ENCODE measurements at places on chromosomes 13 and 19.

GRCh38 chr13:109781384-109782065, 4.9 kb downstream of the IRS2 start:
- peak; percentile 26 for DNase-seq

DNA sequence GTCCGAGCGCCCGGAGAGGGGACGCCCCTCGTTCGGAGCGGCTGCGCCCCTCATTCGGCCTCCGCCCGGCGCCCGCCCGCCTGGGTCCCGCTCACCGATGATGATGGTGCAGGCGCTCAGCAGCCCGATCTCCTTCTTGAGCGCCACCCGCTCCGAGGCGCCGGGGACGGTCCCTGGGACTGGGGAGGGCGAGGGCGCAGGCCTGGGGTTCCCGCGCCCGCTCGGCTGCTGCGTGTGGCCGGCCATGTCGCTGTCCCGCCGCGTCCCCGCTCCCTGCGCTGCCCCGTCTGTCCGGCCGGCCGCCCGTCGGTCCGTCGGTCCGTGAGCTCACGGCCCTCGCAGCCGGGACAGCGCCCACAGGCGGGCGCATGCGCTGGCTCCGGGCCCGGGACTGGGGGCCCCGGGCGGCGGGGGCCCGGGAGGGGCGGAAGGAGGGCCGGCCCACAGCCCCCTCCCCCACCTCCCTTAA, at the start of gene SLC7A10:
Gene SLC7A10, minus strand, starts transcription at position 393 of the 469 bp plus-strand sequence. Its CDS starts 147 bp downstream, at position 246.
- DNase-seq, result no peak

DNA sequence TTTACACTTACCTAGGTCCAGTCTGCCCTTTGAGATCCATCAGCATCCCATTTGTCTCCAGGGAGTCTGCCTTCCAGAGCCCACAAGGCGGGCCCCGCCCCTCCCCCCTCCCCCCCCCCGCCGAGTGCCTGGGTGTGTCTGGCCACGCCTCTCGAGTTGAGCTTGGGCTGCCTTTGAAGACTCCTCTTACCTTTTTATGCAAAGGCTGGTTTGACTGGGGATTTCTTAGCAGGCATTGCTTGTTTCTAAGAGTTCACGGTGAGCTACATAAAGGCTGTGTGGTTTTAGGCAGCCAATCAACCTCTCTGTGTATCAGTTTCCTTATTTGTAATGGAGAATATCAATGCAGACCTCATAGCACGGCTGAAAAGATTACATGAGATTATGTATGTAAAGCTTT, 11.3 kb downstream of the GPR12 start:
- DNase-seq, result no peak

GRCh38 chr19:10471909-10472308, 31.2 kb downstream of the KEAP1 start:
- DNase-seq, result no peak

- no peak for DNase-seq
Observed at GRCh38 chr13:47523771-47524170, 477.3 kb downstream of the SUCLA2 start.

DNA sequence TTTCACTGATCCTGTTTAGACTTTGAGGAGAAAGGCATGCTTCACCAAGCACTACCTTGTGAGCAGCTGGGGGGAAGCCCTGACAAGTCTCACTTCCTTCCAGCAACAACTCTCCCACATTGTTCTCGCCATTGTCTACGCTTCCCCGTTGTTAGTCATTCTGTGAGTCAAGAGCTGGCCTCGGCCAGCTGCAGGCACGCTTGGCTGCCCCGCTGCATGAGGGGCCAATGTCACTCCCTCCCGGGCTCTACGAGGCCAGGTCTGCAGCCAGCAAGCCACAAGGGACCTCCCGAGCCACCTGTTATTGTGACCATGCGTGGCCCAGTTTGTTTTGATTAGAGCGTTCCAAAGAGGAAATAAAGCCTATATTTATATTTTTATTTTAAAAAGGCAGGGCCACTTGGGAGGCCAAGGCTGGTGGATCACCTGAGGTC, 220.9 kb downstream of the FOXO1 start:
- no peak for DNase-seq

- DNase-seq, result no peak
Observed at GRCh38 chr19:18322318-18322758, 538 bp downstream of the LSM4 start.

- no peak for DNase-seq
Observed at GRCh38 chr13:108957369-108958012, 328.1 kb downstream of the MYO16 start.

- DNase-seq, result no peak
Observed at GRCh38 chr13:81916461-81916860, 1575.5 kb upstream of the SPRY2 start.

DNA sequence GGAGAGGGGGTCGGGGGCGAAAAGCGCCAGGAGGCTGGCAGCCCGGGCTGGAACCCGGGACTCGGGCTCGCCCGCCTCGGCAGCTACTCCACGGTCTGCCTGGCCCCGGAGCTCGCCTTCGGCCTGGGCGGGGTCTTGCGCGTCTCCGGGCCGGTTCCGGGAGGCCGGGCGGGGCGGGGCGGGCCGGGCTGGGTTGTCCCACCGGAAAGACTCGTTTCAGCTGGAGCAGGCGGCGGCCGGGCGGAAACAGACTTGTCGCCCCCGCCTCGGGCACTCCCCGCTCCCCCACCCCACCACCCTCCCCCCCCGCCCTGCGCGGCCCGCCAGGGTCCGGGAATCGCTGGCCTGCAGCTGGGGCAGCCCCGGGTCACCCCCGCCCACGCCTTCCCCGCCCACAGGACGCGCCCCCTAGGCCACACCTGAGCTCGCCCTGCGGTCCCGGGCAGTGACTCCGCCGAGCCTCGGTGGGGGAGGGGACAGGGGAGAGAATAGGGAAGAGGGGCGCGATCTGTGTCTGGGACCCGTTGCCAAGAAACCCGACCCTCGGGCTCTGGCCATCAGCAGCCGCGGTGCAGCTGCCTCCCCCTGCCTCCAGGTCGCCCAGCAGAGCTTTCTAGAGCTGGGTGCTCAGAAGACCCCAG, 109.4 kb downstream of the KCTD15 start:
- no peak for DNase-seq

DNA sequence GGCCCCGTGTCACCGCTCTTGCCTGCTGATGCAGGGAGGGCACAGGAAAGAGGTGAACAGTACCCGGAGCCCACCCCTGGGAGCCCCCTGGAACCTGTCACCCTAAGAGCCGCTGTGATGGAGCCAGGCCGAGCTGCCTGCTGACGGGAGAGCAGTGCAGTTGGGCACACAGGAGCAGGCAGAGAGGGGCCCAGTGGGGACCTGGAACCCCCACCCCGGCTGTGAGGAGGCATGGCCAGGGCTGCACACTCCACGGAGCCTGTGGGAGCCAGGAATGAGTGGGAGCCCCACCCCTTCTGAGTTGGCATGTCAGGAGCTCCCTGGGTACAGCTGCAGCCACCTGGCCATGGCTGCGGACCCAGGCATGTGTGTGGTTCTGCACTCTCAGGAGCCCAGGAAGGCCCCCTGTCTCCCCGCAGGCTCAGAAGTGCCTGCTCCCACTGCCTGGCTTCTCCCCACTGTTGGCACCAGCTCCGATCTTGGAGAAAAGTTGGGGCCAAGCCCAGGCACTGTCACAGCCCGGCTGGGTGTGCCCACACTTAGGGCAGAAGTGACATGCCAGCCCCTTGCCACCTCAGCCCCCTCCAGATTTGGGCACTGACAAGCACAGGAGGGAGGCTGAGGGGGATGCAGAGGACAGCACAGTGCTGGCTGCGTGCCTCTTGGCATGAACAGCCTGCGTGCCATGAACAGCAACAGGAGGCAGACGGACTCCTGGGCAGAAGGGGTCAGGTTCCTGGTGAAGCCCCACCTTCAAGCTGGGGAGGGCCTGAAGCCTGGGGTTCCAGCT, 6.3 kb downstream of the CFAP97D2 start:
- no peak for DNase-seq

- no peak for DNase-seq
Observed at GRCh38 chr13:93220073-93220472, 6.5 kb upstream of the GPC6 start.

- DNase-seq, result no peak
Observed at GRCh38 chr19:33498391-33499000, 23.1 kb downstream of the PEPD start.

DNA sequence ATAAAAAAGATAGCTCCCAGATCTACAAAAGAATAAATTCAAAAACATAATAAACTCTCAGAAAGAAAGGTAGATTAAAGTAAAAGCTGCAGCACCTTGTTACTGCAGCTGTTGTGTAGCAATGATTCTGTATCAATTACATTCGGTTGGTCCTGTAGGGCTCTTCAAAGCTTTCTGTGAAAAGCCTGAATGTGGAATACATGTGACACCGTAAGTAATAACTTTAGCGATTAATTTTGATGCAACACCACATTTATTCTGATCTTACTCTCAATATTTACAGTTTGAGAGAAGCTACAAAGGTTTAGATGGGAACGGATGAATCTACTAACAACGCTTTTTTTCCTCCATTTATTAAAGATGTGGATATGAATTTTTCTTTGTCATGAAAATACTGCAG, 279.2 kb downstream of the DACH1 start:
- peak; percentile 73 for DNase-seq

DNA sequence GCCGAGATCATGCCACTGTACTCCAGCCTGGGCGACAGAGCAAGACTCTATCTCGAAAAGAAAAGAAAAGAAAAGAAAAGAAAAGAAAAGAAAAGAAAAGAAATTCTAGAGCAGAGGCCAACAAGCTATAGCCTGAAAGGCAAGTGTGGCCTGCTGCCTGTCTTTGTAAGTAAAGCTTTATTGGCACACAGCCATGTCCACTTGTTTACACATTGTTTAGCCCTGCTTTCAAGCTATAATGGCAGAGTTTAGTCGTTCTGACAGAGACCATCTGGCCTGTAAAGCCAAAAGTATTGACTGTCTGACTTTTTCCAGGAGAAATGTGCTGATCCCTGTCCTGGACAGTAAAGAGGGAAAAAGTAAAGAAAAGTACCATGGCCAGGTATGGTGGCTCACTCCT, 18.3 kb downstream of the NWD1 start:
- peak; percentile 34 for DNase-seq

- no peak for DNase-seq
Observed at GRCh38 chr19:39941151-39941550, 6.7 kb upstream of the FCGBP start.

DNA sequence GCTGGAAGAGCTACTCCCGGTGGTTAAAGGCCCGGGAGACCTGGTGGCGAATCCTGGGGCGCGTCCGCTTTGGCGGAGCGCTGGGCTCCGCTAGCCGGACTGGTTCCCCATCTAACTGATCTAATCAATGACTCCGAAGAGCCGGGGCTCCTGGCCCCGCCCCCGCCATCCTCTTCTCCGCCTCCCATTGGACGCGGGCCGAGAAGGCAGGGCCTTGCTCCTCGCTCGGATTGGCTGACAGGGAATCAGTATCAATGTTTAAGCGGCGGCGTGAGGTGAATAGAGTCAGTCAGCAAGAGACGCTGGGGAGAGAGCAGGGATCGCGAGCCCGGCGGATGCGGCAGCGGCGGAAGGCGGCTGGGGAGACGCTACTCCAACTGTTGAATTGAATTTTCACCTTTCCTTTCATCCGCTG, 1.7 kb upstream of the PCDH17 start:
- peak; percentile 97 for DNase-seq

GRCh38 chr19:56423985-56424353, 19.8 kb downstream of the ZNF583 start:
- DNase-seq, result no peak

GRCh38 chr13:24250376-24251057, 58.9 kb upstream of the C1QTNF9 start:
- no peak for DNase-seq

- DNase-seq, result no peak
Observed at GRCh38 chr19:3589949-3590348, 4.7 kb downstream of the GIPC3 start.

DNA sequence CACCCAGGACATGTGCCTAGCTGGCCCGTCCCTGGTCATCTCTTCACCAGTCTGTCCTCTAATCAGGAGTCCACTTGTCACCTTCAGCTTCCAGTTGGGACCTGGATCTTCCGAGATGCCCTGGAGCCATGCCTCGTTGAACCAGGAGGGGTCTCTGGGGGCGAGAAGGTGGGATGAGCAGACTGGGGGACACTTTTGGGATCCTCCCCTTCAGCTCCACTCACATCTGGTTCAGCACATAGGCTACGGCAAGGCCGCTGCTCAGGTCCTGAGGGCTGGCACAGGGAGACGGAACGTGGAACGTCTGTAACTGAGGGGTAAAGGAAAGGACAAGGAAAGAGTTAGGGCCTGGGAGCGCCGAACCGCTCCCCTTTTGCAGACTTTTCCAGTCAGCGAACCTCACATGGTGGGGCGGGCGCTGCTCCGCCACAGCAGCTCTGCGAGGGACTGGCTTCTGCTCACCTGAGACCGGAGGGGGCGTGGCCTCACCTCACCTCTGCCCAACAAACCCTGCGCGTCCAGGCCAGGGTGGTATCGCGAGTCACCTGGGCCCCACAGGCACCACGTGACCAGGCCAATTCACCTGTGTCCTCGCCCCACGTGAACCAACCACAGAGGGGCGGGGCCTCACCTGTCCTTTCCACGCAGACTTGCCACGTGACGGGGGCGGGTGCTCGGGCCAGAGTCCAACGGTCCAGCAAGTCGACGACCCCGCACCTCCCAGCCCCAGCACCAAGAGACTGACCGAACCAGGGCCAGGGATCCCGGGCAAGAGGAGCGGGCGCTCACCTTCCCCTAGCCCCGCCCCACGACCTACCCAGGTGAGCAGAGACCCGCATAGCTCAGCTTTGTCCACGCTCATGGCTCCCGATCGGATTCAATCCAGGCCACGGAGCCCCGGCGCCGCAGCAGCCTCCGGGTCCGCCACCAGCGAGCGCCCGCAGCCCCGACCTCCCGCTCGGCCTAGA, at the start of gene HOOK2:
Gene HOOK2, minus strand, starts transcription at position 965 of the 968 bp plus-strand sequence. Its CDS starts 103 bp downstream, at position 862.
- DNase-seq, result peak; percentile 32

DNA sequence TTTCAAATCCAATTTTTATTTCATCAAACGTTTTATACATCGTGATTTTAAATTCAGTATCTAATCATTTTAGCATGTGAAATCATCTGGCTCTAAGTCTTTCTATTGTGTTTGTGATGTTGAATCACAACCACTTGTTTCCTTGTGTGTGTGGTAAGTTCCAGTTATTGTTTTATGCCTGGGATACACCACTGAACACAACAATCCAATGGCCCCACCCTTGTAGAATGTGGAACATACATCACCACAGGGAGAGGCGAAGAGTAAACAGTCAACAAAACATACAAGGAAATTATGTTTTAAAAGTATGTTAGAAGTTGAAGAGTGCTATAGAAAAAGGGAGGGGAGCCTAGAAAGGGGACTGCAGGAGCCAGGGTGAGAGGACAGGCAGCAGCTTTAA, 100.5 kb downstream of the EPSTI1 start:
- DNase-seq, result no peak

DNA sequence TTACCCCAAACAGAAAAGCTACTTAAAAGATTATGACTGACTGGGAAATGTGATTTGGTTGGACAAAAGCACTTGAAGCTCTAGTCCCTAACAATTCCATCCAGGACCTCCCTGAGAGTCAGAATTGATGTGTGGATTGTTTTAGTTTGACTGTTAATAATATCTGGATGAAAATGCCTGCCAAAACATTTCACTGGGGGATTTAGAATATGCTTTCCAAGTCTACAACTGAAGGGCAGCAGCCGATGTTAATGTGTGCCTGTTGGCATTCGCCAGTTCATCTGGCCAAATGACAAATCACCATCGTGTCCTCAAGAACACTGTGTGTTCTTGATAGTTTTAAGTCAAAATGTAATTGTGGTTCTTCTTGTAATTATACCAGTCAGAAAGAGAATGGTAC, 76.0 kb upstream of the TSC22D1 start:
- no peak for DNase-seq

All from NCI-H748 treated with DMSO at 0.1 percent for 48 hours (cell line).